NCI-H82 (cell line): ENCODE measurements at places on chromosomes 5 and 9.

GRCh38 chr5:40477856-40478546, 201.7 kb upstream of the PTGER4 start:
- no peak for DNase-seq

DNA sequence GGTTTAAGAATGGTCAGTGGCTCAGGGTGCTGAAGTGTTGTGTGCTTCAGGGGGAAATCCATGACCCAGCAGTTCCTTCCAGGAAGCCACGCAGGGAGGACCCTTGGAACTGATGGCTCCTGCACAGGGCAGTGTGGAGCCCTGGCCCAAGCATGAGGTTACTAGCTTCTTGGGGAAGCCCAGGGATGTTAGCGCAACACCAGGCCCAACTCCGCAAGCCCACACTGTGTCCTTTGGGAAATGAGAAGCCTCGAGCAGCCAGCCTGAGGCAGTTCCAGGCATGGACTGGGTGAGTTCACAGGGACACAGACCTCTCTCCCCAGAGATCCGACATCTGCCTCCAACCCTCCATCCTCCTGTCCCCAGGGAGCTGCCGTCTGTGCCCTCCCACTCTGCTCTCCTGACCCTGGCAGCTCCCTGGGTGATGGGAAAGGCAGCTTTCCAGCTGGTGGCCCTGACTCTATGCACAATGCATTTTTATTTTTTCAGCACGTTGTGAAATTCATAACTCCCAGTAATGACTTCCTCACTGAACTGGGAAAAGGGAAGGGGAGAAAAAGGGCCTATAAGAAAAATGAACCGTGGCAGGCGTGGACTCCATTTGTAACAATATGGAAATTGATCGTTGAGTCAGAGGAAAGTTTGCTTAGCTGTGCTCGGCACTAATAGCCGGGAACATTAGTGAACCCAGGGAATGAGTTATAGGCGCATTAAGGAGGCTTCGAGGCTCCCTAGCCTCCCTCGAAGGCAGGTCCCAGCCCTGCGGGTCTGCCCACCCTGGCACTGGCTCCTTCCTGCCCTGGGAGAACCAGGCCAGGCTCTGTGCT, 34.1 kb downstream of the LMX1B start:
- peak; percentile 45 for DNase-seq

GRCh38 chr5:32709750-32710549, 1.2 kb upstream of the NPR3 start:
- DNase-seq, result peak; percentile 66

- DNase-seq, result no peak
Observed at GRCh38 chr5:80161165-80161564, 94.7 kb downstream of the SERINC5 start.

- DNase-seq, result peak; percentile 75
Observed at GRCh38 chr5:116572350-116573278, 2.0 kb downstream of the SEMA6A start.

DNA sequence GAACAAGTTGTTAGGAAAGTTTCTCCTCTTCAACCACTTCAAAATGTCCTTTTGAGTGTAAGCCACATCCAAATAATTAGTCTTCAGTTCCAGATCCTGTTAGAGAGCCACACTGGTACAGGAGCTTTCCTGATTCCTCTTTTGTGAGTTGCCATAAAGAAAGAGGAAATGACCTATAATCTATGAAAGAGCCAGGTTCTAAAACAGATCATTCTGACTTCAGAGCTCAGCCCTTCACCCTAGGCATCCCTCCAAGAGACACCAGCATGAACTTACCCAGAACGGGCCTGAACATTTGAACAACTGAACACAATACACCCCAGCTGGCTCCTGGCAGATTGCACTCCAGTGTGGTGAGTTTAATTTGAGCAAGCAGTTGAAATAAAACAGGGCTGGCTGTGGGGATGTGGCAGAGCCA, 25.7 kb downstream of the SLC1A1 start:
- no peak for DNase-seq

GRCh38 chr9:16726718-16727451, 143.6 kb downstream of the BNC2 start:
- peak; percentile 76 for DNase-seq

DNA sequence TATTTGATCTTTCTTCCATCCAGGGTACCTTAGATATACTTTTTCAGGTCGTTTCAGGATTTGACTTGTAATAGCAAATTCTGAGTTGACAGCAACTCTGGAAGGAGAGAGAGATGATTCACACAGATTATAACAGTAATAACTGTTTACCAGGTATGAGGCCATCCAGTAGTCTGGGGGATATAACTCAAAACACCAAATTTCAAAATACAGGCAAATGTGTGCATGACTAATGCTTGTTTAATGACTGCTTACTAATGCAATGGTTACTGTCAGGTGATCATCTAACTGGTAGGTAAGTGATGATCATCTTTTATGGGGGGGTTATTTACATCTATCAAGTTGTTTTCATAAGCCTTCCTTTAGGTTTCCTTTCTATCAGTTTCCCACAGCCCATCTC, 412.3 kb downstream of the MAT2B start:
- DNase-seq, result no peak
